ENCODE measurements at places on chromosomes 7 and 10.

DNA sequence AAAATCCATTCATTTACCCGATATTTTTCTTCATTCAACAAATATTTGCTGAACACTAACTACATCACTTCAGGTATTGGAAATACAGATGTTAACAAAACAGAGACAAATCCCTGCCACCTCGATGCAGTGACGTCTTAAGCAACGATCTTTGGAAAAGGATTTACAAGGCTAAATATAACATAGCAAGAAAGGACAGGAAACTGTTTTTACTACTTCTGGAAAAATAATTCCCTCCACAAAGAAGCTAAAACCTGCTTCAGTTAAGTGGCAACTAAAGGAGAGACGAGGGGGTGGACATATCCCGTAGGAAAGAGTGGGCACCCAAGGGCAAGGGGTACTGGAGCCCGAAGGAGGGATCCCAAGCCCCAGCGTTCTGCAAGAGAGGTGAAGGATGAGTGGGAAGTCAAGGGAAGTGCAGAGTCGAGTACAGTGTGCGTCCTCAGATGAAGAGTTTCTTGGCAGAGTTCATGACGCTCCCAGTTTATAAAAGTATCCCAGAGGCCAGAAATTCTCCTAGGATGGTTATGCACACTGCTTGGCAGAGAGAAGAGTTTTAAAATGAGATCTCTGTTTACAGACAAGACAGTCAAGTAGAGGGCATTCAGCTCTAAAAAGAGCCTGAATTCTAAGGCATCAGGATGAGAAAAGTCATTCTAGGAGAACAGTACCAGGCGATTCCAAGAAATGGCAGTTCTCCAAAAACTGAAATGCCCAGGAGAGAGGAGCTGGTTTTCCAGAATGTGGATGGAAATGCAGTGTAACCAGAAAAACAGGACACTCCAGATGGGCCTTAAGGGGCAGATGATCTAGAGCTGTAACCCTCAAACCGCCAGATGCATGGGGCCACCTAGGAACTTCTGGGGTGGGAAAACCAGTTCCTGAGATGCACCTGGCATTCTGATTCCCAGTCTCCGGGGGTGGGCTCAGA, 97.3 kb downstream of the GRB10 start:
- DNase-seq = no peak

DNA sequence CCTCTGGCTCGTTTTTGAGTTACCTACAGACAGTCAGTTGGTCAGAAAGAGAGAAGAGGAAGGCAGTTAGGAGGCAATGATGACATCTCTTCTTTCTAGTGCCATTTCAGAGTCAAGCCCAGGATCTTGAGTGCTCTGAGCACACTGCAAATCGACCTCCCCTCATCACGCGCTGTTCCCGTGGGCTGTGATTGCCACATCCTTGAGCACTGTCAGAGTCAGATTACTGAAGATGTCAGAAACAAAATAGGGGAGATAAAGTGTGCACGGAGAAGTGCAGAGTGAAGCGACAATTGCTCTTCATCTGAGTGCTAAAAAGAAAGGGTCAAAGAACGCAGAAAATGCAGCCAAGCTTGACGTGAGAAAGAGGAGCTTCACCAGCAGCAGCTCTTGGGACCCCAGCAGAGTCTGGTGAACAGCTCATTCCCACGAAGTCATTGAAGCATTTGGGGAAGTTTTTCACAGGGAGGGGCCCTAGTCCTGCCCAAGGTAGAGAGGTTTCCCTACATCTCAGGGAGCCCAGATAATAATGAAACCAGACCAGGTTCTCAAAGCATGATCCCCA, 661.7 kb upstream of the AUTS2 start:
- no peak for DNase-seq

DNA sequence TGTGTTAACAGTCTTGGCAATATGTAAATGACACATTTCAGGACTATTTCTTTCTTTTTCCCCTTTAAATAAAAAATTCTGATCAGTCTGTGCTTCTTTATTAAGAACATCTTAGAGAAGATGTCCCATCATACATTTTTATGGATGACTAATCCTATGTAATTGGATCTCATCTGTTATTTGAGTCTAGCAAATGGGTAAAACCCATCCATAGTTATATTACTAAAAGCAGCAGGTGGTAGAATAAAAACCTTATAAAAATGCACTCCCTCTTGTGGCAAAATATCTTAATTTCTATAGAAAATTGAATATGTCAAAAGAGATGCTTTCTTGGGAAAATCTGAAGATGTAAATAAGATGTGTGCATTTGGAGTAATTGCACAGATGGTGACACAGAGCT, 35.3 kb downstream of the TRRAP start:
- no peak for DNase-seq

GRCh38 chr7:8255680-8256655, 6.0 kb downstream of the ICA1 start:
- DNase-seq = no peak

GRCh38 chr7:30163231-30163894, 28.6 kb downstream of the MTURN start:
- no peak for DNase-seq

- DNase-seq = no peak
These were observed 7.3 kb downstream of the POLL start for GRCh38 chr10:101580486-101581399.

- DNase-seq = no peak
These were observed 5.5 kb downstream of the AFAP1L2 start for GRCh38 chr10:114398587-114399331.

DNA sequence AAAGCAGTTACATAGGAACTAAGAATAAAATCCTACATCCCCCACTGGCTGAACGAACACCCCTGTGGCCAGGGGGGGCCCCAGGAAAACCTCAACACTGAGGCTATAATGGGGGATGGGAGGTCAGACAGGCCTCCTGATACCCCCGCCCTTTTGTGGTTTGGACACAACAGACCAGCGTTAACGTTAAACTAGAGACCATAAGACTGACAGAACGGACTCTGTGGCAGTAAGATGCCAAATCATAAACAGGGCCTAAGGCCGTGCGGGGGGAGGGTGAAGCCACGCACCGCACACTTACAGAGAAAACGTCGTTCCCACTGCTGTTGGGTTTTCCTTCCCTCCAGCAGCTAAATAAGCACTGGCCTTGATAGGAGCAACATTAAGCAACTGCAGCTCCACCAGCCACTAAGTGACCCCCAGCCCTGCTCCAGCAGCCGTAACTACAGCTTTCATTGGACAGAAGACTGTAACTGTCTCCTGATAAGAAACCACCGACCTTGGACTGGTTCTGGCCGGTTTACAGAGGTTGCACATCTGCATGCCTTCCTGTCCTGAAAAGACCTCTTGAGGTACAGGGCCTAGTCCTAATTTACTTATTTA, 3.4 kb upstream of the PPP2R2D start:
- DNase-seq = no peak

- DNase-seq = no peak
These were observed 53.1 kb downstream of the PRKAG2 start for GRCh38 chr7:151823566-151824372.

DNA sequence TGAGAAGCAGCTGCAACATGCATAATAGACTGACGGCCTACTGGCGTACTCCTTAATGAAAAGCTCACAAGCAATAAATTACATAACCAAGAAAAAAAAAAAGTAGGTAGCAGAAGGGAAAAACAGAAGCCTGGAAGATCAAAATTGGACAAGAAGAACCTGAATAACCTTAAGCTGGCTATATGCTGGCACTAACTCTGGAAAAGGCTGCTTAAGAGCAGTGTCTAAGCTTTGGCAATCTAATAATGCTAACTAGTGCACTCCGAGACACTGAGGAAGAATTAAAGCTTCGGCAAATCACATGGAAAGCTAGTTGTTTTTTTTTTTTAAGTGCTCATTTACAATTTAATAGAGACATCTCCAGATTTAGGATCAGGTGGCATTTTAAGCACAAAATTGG, 441.9 kb downstream of the PARD3 start:
- DNase-seq = no peak

DNA sequence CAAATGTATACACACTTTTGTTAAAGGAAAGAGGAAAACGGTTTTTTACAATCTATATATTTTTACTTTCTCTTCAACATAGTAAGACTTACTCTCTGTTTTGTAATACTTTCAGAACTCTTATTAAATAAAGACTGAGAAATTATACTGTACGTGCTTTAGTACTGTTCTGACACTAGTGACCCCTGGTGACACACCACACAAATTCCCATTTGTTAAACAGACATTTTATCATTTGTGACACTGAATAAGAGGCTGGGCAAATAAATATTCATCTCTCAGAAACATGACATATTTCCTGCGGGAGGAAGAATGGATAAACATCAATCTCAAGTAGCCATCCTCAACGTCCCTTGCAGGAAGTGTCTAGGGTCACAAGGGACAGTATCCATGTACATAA, 68.9 kb upstream of the ZNF33B start:
- DNase-seq = no peak

- no peak for DNase-seq
These were observed 71.1 kb upstream of the FZD1 start for GRCh38 chr7:91193141-91193540.

GRCh38 chr10:27745732-27746396, at the start of gene MKX:
TSS of gene MKX (minus strand) at chr10:27745819. CDS start at chr10:27743415, 2,404 bp downstream.
- peak; percentile 17 for DNase-seq
